ENCODE measurements at places on chromosomes 11 and 22.

DNA sequence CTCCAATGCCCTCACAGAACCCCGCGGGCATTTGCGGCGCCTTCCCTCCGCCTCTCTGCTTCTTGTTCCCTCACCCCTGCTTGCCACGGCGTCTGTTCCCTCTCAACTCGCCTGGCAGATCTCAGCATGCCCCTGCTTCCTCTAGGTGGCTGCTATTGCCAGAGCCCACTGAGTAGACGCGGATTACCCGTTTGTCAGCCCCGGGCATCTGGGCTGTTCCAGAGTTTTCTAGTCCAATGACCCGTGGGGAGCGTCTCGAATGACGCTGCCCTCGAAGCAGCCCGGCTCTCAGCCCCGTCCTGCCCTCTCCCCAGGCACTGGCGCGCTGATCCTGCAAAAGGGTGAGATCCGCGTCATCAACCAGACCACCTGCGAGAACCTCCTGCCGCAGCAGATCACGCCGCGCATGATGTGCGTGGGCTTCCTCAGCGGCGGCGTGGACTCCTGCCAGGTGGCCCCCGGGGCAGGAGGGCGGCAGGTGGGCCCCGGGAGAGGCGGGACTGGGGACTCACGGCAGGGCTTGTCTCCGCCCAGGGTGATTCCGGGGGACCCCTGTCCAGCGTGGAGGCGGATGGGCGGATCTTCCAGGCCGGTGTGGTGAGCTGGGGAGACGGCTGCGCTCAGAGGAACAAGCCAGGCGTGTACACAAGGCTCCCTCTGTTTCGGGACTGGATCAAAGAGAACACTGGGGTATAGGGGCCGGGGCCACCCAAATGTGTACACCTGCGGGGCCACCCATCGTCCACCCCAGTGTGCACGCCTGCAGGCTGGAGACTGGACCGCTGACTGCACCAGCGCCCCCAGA lies 49.7 kb downstream of the ST14 start:
- no peak for DNase-seq

DNA sequence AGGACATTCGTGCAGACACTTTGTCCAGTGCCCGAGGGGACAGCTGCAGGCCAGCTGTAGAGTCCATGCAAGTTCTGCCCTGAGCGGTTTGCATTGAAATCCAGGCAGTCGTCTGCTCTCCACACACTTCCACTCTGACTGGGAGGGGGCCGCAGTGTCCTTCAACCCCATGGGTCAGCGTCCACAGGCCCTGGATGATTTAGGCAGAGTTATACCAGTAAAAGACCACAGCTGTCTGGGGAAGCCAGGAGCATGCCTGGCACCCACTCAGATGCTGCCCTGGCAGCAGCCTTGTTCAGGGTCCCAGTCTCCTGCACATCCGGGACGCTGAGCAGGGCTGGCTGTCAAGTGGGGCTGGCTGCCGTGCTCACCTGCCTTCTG lies 26.5 kb downstream of the KRTAP5-5 start:
- DNase-seq: no peak

GRCh38 chr11:18408558-18409291 lies 3.4 kb upstream of the LDHC start:
- no peak for DNase-seq

DNA sequence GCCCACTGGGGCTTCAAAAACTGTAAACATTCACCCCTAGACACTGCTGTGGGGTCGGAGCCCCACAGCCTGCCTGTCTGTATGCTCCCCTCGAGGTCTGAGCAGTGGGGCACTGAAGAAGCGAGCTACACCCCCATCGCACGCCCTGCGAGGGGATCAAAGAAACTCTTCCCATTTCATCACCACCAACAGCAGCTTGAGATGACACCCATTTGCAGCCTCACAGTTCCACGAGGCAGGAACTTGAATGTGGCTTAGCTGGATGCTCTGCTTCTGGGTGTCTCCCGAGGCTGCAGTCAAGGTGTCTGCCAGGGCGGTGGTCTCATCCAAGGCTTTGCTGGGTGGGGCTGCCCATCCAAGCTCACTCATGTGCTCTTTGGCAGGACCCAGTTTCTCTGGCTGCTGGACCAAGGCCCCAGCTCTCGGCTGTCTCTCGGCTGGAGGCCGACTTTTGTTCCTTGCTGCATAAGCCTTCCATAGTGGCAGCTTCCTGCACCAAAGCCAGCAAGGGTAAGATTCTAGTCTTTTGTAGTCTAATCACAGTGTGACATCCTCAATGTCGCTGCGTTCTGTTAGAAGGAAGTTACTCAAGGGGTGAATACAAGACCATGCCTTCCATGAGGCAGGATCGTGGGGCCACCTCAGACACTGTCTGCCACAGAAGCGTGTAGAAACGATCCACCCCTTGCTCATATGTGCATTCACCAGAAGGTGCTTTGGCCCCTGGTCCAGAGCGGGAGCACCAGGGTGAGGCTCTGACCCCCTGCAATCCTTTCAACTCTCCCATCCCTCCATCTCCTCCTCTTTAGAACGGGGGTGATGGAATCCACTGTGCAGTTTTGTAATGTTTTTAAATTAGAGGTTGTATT lies 46.2 kb upstream of the SEPTIN5 start:
- DNase-seq: no peak

DNA sequence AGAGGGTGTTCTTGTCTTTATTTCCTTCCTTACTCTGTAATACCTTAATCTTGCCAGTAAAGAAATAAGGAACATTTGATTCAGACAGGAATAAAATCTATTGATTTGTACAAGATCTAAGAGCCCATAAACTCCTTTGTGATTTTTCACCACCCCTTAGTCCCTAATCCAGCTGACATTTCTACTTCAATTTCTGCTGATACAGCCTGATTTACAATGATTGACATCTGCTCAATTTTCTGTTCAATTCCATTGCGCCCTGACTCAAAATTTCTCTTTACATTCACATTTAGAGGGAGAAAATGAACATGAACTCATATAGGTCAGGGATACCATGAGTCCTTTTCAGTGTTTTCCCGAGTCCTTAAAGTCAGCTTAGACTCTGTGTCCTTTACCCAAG lies 27.2 kb upstream of the TMEM123 start:
- no peak for DNase-seq

GRCh38 chr11:66861774-66862558 lies 5.1 kb downstream of the LRFN4 start:
- DNase-seq: no peak

DNA sequence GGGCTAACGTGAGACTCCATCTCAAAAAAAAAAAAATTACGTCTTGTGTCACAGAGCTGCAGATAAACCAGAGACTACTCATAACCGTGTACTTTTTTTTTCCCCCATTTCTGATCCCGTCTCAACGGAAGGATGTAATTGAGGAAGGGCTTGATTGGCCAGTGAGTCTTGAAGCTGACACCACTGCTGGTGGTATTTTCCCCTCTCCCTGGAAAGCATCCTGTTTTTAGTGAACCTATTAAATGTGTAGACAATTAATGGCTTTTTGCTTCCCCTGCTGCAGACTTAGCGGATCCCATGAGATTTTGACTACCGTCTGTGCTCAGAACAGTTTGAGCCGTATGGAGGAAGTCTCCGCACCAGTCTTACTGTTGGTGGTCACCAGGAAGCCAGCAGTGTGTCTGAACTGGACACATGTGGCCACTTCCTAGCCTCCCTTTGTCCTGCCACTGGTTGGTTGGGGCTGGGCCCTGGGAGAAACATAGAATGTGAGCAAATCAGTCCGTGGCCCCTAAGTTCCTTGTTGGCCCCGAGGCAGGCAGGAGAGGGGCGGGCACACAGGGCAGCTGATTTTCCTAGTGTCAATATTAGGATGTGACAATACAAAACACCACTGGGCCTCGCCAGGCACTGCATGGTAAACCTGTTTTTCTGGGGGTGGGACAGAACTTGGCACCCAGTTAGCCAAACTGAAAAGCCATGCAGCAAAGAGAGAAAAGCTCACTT lies 3.1 kb downstream of the BIK start:
- DNase-seq: no peak

- no peak for DNase-seq
These were observed 1196.2 kb upstream of the TENM4 start for GRCh38 chr11:80636999-80637398.

DNA sequence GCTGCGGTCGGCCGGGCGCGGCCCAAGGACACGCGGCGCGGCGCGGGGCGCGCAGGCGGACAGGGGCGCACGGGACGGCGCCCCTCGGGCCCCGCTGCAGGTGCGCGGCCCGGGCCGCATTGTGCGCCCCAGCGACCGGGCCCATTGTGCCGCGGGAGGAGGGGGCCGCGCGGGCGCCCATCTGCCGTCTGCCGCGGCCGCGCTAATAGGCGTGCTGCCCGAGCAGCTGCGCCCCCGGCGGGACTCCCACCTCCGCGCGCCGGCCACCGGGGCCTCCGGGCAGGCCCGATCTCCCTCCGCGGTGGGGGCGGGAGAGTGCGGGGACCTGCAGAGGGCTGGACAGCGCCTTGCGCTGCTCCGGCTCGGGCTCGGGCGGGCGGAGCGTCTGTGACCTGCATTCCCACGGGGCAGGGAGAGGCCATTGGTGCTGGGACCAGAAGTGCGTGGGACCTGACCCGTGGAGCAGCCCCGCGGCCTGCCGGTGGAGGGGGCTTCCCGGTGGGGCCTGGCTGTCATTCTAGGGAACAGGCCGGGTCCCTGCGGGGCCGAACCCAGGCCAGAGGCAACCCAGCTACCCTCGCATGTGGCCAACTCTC lies 933 bp downstream of the BRSK2 start:
- no peak for DNase-seq

- no peak for DNase-seq
These were observed 23.5 kb downstream of the SPATA19 start for GRCh38 chr11:133821776-133822175.

DNA sequence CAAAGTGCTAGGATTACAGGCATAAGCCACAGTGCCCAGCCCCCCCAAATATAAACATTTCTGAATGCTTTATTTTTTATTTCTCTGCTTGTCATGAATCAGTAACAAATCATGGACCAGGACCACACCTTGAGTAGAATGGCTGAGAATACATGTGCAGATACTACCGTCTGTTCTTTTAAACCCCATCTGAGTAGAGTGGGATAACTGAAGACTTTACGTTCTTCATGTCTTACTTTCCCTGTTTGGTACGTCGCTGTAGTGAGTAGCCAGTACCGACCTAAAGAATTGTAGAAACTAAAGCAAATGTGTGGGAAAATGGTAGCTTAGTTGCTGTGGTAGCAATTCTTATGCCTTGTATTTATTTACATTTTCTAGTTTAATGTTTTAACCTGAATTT lies 29.9 kb downstream of the MED17 start:
- DNase-seq: no peak

DNA sequence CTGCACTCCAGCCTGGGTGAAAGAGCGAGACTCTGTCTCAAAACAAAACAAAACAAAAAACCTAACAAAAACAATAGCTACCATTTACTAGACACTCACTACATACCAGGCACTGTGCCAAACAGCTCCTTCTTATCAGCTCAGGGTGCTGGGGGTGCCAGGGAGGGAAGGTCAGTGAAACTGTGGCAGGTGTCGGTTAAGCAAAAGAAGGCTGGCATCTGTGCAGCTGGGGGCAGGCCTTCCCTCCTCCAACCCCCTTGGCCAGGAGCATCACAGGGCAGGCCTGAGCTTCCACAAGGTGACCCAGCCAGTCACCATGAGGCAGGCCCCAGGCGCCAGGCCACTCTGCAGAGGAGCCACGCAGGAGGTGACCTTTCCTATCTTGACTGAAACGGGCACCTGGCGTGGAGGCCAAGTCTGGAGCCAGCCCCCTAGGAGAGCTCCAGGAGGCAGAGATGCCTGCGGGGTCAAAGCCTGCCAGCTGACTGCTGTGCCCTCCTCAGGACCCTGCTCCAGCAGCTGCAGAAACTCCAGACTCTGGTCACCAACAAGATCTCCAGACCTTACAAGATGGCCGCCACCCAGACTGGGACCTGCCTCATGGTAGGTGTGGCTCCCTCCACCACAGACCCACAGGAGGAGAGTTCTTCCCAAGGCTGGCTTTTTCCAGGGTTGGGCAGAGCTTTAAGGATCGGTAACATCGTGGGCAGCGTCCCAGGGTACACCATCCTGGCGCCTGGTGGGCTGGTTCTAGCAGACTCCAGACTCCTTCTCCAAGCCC lies 31.3 kb upstream of the DGKZ start:
- DNase-seq: no peak

DNA sequence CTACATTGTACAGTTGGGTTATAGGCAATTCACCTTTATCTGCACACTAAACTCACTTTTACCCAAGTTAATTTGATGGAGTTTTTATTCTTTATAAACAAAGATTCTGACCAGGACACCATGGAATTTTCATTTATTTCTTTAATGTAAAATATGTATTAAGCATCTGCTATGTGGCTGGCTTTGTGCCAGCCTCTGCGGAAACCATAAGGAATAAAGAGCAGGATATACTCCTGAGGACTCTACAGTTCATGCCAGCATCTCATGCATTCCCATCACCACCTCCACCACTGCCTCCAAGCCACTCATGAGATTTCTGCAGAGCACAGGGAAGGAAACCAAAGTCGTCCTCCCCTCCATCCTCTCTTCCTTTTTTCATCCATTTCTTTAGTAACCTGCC lies 100.0 kb upstream of the DBX1 start:
- no peak for DNase-seq

GRCh38 chr11:83713708-83714107 lies 427.5 kb upstream of the CCDC90B start:
- DNase-seq: no peak

GRCh38 chr11:68798221-68798813 lies 43.4 kb downstream of the CPT1A start:
- DNase-seq: peak; percentile 22

DNA sequence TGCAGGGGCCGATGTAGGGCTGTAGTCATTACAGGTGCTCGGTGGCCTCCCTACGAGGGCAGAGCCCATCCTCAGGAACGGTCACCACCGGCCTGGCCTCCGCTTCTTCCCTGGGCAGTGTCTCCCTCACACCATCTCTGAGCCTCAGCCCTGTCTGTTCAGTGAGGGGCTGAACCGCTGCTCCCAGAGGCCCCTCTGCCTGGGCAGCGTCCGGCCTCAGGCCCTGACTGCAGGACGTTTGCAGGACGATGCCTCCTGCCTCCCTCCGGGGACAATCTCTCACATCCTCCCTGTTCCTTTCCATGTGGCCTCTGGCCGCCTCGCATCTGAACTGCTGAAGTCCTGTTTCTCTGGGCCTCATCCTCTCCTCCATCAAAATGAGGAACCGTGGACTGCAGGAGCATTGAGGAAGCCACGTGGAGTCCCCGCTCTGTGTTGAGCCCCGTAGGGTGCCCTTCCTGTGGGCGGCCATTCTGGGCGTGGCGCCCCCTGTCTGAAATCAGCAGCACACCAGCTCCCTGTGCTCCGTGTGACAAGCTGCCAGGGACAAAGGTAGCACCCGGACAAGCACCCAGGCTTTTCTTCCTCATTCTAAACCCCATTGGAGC lies 933.5 kb downstream of the BRD1 start:
- no peak for DNase-seq

- no peak for DNase-seq
These were observed 19.7 kb upstream of the RAB38 start for GRCh38 chr11:88194990-88195389.

DNA sequence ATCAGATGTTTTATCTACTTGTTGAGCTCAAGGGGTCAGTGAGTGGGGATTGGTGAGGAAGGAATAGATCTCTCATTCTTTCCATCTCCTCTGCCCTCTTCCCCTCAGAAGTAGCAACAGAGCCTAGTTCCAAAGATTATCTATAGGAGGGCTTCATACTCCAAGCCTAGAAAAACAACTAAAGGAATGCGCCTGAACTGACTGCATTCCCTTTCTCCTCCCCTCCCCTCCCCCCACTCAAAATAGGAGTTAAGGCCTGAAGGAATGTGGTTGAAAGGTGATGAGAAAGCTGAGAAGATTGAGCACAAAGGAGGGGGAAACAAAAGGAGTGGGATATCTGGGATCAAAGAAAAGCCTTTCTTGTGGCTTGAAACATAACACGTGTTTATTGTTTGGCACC lies 10.5 kb downstream of the EMSY start:
- DNase-seq: no peak

Measured in stimulated activated CD8-positive, alpha-beta memory T cell treated with anti-CD3 and anti-CD28 coated beads, Interleukin-4, amount 100 ng/mL, for 24 hours (primary cell).